ENCODE measurements at places on chromosomes 4 and X. TPM values are rescaled to one million over a fixed set of nuclear protein-coding genes. Genes with fewer than 3 reads are reported as not detected.

SETD7 gene
- total RNA-seq, result 40.0 TPM

ZBTB33 gene
- total RNA-seq, result 12.1 TPM

GAGE12F gene
- total RNA-seq, result not detected

TTC29 gene
- not detected for total RNA-seq

VCX gene
- total RNA-seq, result not detected

PARM1 gene
- total RNA-seq, result 0.61 TPM

NLGN4X gene
- total RNA-seq, result 0.07 TPM

PTPN13 gene
- 5.6 TPM for total RNA-seq

STK26 gene
- total RNA-seq, result 9.6 TPM

SOX3 gene
- total RNA-seq, result not detected

PABPC1L2A gene
- total RNA-seq, result not detected

CPLX1 gene
- total RNA-seq, result 0.55 TPM

ZNF280C gene
- total RNA-seq, result 3.2 TPM

SH2D1A gene
- not detected for total RNA-seq
